Right lobe of liver (tissue), 6 donors: ENCODE measurements at places on chromosomes 6 and 20. TPM values are rescaled to one million over a fixed set of nuclear protein-coding genes. Genes with fewer than 3 reads are reported as not detected.

SCGN gene
- total RNA-seq: 0.78 TPM

VGLL2 gene
- total RNA-seq: not detected

AGER gene
- 0.81 TPM for total RNA-seq

TRIM10 gene
- 1.4 TPM for total RNA-seq

NKAIN4 gene
- total RNA-seq: not detected

- DNase-seq: no peak
Measured at GRCh38 chr6:159646733-159647132, 46.3 kb downstream of the SOD2 start.

GRCh38 chr6:29702519-29703103, 20.6 kb upstream of the HLA-F start:
- DNase-seq: peak; percentile 63

DNA sequence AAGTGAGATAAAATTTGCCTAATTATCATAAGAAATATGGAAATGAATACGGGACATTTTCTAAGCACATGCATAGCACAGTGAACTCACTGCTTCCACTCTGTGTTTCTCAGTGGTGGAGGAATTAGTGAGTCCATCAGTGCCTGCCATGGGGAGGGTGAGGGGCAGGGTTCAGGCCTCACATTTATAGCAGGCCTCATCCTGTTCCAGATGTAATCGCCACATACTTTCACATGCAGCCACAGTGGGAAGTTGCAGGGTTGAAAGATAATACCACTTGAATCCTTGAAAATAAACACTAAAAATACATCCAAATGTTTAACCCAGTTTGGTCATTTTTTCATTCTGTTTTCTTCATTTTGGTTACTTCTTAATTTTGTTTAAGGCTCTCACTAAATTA, 29.9 kb upstream of the ANKEF1 start:
- DNase-seq: no peak

- DNase-seq: no peak
Measured at GRCh38 chr20:13251904-13252297, 30.8 kb downstream of the ISM1 start.

DNA sequence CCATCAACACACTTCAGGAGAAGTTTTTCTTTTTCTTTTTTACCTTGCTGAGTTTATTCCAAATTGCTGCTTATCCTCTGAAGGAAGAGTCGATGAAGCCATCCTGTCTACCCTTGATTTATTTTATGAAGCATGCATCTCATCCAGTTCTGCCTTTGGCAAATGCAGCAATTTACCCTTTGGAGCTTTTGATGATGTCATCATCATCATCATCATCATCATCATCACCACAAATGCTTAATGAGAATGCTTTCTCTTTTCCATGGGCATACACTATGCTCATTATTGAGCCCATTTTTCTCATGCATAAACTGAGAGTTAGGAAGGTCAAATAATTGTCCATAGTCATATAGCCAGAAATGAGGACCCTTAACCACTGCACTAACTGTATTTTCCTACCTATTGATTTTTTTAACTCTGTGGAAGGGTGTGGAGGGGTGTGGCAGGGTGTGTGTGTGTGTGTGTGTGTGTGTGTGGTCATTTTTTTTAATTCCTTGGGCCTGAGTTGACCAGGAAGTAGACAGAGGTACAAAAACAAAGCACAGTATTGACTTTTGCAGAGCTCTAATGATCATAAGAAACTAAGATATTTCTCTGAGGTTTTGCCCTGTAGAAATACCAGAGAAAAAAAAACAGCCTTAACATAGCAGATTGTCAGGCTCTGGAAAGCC, 82.8 kb downstream of the COL9A1 start:
- DNase-seq: no peak

GRCh38 chr20:29497261-29497671, 1760.2 kb upstream of the DEFB115 start:
- DNase-seq: peak; percentile 25

- no peak for DNase-seq
Measured at GRCh38 chr6:31750411-31751022, 10.7 kb downstream of the MSH5 start.

DNA sequence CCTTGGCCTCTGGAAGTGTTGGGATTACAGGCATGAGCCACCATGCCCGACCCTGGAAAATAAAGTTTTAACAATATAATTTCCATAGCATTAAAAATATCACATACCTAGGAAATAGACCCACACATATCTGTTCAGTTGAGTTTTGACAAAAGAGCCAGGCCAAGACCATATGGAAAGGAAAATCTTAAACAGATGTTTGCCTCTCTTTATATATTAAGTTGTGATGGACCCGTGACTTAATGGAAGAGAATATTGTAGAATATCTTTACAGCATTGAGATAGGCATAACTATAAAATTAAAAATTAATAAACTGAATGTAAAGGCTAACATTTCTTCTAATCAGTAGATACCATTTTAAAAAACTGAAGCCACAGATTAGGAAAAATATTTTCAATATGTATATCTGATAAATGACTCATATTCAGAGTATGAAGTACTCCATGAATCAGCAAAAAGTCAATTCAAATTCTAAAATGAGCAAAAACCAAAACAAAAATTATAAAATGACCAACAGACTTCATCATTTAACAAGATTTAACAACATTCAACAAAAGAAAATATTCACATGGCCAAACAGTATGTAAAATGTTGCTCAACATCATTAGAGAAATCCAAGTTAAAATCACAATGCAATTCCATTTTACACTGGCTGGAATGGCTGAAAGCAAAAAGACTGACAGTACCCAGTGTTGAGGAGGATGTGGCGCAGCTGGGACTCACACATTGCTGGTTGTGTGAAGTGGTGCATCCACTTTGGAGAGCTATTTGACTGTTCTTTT, 43.3 kb downstream of the GTF2H5 start:
- no peak for DNase-seq

GRCh38 chr6:157885211-157885788, 62.3 kb downstream of the SNX9 start:
- no peak for DNase-seq

DNA sequence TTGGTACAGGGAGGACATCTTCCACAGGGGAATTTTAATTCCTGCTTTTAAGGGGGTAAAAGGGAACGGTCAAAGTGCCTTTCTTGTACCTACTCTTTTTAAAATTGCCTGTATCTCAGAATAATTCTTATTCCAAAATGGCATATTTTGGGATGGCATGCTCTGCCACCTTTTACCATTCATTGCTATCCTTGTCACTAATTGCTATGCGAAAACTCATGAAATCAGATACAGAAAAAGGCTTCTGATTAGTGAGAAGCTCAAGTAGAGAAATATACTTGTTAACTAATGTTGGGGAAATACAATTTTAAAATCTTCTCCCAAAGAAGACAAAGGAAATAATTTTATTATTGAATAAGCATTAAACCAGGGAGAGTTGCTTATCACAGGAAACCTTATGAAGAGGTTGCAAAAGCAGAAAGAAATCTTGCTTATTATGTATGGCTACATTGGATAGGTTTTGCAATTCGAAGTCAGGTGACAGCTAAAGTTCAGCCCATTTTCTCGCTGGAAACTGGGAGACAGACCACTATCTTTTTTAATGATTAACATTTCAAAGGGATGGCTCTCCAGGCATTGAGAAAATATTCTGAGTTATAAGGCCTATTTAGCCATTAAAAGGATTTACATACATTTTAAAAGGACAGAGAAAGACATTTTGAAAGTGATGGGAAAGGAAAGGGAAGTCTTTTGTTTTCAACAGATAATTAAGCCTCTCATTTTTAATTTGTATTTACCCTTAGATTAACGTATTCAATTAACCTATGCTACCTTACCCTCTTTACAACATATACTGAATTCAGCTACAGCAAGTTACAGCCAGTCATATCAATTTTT, 110.3 kb upstream of the PRSS16 start:
- DNase-seq: no peak

GRCh38 chr6:111922454-111923297, 49.4 kb upstream of the FYN start:
- DNase-seq: no peak
